HS-27A (cell line): ENCODE measurements at places on chromosomes 2 and 18.

DNA sequence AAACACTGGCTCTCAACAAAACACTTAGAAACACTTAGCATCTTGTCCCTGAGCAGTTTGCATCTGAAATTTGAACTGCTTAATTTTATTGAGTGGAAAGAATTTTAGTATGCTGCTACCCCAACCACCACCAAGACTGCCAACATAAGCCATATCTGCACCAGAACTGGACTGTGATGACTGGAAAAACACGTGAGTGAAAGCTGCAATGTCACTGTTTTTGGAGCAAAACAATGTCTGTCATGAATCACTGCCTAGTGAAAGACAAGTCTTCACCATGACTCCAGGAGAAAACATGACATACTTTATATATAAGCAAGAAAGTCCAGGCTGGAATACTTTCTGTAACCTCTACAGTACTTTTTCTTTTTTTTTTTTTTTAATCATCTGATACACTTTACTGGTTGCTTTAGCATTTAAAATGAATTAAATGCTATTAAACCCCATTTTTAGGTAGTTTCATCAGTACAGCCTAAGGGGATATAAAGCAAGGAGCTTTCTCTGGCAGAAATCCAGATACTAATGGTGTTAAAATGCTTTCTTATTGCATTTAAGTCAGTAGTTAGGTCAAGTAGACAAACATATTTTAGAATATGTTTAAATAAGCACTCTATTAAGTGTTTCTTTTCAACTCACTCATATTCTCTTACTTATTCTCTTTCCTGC lies 2129.4 kb upstream of the PIK3C3 start:
- DNase-seq: no peak

DNA sequence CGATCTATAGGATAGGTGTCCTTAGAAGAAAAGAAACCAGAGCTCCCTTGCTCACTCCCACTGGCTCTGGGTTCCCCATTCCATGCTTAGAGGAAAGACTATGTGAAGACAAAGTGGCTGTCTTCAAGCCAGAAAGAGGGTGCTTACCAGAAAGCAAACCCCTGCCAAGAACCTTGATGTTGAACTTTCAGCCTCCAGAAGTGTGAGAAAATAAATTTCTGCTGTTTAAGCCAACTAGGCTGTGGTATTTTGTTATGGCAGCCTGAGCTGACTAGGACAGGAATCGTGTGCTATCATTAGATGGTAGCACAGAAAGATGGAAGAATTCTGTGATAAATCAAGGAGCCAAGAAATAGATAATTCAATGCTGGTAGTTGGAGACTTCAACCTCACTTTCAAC lies 19.9 kb upstream of the TFCP2L1 start:
- no peak for DNase-seq

GRCh38 chr2:74944987-74945787 lies 13.3 kb upstream of the POLE4 start:
- DNase-seq: peak; percentile 64

DNA sequence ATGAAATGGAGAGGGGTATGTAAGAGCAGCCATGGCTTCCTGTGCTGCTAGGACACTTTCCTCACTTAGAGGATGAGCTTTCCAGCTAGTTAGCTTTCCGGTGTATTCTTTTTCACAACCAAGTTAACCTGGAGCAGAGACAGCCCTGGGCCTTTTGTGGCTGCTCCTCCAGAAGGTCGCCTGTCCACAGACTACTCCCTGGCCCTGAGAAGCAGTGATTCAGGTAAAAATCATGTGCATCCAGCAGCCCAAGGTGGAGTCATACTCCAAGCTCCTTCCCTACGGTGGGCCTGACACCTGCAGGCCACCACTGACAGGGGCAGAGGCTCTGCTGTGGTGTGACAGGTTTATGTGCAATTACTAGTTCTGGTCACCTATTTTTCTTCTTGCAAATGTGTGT lies 187.2 kb downstream of the ANKRD30B start:
- DNase-seq: no peak

DNA sequence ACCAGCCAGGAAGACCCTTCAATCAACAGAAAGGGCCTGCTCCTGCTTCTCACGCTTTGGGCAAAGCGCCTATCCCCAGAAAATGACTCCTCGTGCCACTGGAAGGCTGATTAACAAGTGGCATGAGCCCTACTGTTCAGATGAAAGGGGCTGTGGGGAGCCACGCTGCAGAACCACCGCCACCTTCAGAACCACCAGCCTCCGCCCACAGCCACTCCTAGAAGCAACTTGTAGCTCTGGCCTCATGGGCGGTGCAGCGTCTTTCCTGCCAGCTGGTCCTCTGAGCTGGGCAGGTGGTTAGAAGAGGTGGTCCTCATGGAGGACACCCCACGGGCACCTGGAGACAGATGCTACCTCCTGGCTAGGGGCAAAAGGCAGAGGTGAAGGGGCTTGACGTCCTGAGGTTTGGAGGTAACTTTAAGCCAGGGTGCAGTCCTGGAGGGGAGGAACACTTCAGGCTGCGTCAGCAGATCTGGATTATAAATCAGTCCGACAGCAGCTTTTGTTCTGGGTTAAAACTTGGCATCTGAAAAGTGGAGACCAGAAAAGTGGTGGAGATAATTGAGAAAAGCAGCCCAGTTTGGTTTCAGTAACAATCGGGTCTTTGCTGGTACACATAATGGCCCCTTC lies 861 bp upstream of the SEMA4C start:
- DNase-seq: no peak

DNA sequence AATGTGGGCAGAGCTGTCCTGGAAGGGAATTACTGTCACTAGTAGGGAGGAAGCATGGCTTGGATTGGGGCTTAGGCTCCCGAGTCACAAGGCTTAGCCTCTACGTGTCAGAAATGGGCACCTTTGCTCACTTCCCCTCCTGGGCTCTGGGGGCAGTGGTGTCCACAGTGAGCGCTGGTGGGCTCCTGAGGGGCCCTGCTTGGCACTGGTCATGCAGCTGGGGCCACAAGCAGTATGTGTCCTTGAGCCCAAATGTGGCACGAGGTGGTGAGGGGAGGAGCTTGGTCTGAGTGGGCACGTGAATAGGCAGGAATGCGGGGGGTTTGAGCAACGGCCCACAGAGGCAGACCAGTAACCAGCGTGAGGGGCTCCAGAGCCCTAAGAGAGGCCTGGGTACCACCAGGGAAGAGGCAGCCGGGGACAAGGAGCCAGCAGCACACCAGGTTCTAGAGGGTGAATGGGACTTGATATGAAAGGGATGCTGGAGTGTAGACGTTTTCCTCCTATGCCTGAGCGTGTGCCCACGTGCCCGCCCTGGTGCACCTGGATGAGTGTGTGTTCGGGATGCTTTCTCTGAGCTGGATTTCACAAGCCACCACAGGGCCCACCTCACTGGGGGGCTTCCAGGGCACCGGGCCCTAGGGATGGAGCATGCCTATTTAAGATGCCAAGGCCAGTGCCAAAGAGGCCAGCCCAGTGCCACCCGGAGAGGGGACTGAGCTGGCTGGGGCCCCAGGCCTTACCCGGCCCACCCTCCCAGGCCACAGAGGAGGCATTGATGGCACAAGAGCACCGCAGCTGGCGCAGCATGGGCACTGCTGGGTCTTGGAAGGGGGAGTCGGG lies 22.8 kb upstream of the PTMA start:
- no peak for DNase-seq
